ENCODE measurements at places on chromosomes 5 and 9.

DNA sequence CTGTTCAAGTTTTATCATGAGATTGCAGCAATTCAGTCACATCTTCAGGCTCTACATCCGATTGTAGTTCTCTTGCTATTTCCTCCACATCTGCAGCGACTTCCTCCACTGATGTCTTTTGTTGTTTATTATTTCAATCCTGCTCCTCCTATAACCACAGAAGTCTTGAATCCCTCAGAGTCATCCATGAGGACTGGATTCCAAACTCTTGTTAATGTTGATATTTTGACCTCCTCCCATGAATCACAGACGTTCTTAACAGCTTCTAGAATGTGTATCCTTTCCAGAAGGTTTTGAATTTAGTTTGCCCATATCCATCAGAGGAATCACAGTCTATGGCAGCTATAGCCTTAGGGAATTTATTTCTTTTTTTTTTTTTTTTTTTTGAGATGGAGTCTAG lies 3.6 kb downstream of the FBXO38 start:
- no peak for DNase-seq

DNA sequence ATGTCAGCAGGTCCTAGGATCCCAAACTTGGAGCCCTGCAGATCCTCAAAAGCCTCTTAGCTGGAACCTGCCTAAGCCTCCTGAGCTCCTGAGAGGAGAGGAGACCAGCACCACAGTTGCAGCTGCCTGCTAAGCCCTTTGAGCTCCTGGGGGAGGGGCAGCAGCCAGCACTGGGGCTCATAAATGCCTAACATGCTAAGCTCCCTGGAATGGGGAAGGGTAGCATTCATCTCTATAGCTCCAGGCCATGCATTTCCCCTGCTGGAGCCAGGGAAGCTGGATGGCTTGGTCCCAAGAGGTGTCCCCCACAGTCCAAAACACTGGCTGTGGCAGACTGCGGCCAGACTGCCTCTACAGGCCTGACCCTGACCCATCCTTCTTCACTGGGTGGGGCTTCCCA lies 182.7 kb downstream of the KCNN2 start:
- no peak for DNase-seq

DNA sequence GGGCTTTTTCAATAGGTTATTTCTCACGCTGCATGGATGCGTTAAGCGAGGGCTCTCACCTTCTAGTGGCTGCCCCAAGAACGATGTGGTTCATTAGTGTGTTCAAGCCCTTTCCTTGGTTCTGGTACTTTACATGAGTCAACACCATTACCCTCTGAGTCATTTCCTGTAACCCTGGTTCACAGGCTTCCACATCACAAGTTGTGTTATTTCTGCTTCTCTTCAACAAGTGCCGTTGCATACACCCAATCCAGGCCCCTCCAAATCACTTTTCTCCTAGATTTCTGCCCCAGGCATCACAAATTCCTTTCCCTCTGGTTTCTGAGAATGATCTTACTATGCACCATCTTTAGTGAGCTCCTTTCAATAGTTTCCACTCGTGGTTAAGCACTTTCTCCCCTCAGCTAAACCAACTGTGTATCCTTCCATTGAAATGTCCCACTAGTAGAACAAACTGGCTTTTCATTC lies 69.5 kb upstream of the RAD23B start:
- DNase-seq = peak; percentile 1

DNA sequence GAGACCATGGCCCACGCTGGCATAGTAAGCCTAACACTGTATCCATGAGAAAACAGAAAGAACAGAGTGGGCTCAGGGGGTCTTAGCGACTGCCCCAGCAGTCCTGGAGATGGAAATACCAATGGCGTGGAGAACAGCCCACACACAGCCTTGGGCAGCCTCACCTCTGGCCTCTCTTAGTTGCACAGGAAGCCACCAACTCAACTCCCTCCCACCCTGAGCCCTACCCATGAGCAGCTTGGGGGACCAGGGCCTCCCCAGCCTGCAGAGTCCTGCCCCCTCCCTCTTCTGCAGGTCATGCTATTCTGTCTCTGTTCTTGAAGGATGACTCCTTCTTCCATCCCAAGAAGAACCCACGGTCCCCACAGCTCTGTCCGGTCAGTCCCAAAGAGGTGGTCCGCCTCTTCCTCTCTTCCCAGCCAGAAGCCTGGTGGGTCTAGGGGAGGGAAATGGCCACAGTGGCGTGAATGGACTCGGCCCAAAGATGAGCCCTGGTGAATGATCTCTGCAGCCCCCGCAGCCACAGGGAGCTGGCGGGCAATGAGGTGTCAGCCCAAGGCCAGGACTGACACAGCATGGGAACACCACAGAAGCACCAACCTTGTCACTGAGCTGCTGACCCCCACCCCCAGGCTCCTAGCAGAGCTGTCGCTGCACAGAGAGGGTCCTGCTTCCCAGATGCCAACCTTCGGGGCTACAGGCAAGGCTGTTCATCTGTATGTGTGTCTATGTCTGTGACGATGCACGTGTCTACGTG lies 131.2 kb downstream of the ROR2 start:
- no peak for DNase-seq

GRCh38 chr5:4413996-4414395 lies 726.1 kb upstream of the ADAMTS16 start:
- no peak for DNase-seq

GRCh38 chr9:22158927-22159346 lies 149.8 kb upstream of the CDKN2B start:
- DNase-seq = no peak

GRCh38 chr5:147400126-147400809 lies 109.6 kb downstream of the DPYSL3 start:
- DNase-seq = no peak

- DNase-seq = no peak
Measured at GRCh38 chr9:136014924-136015633, 53.9 kb upstream of the UBAC1 start.

Measured in activated CD8-positive, alpha-beta memory T cell treated with anti-CD3 and anti-CD28 coated beads for 1 hour (primary cell).